ENCODE measurements at places on chromosomes 4 and X.

- DNase-seq, result no peak
Observed at GRCh38 chr4:76831711-76832373, 66.1 kb downstream of the SOWAHB start.

DNA sequence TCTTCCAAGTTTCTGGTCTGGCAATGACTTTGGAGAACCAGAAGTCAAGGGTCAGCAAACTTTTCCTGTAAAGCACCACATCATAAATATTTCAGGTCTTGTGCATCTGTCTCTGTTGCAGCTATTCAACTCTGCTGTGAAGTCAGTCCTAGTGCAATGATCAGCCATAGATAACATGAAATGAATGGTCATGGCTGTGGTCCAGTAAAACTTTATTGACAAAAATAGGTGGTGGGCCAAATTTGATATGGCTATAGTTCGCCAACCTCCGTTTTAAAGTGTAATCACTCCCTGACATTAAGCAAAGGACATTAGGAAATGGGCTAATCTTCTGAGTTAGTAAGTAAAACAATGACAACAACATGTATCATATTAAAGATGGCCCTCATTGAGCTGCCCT, 20.8 kb upstream of the SEL1L3 start:
- DNase-seq, result no peak

DNA sequence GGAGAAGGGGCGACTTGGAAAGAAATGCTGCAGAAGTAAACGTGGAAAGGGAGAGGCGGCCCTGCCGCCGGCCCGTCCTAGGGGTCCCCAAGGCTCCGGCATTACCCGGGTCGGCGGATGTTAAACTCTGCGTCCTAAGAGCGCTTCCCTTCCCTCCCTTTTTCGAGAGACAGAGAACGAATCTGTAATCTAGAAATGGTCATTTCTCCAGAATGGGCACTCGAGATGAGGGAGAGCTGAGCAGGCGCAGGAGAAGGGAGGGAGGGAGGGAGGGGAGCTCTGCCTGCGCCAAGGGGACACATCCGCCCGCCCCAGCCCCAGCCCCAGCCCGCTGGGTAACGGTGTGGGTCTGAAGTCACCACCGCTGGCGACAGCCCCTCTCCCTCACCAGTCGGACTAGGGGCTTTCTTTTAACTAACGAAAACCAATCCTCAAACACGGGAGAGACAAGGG, 1.7 kb downstream of the HCFC1 start:
- DNase-seq, result no peak

GRCh38 chr4:144681806-144682205, 35.9 kb downstream of the HHIP start:
- DNase-seq, result no peak

- DNase-seq, result no peak
Observed at GRCh38 chr4:147913137-147913536, 181.2 kb downstream of the ARHGAP10 start.

DNA sequence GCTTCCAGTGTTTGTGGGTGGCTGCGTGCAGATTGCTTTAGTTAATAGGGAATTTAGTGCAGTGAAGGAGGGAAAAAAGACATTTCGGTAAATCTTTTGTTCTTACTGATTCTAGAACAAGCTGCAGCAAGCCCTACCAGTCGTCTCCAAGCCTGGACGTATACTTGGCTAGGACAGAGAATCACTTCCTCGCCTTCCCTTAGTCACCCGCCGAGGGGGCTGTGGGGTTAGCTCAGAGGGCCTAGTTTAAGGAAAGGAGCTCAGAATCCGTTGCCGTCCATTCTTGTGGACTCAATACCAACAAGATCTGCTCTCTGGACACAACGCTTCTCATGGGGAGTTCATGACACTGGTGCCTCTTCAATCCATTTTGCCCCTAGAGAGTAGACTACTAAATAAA, 36.3 kb upstream of the FAT1 start:
- DNase-seq, result no peak

- DNase-seq, result no peak
Observed at GRCh38 chrX:129777218-129778030, 2.3 kb upstream of the SASH3 start.

- no peak for DNase-seq
Observed at GRCh38 chr4:5212255-5213013, 161.2 kb downstream of the STK32B start.

- no peak for DNase-seq
Observed at GRCh38 chr4:111930659-111931058, 214.6 kb upstream of the FAM241A start.

DNA sequence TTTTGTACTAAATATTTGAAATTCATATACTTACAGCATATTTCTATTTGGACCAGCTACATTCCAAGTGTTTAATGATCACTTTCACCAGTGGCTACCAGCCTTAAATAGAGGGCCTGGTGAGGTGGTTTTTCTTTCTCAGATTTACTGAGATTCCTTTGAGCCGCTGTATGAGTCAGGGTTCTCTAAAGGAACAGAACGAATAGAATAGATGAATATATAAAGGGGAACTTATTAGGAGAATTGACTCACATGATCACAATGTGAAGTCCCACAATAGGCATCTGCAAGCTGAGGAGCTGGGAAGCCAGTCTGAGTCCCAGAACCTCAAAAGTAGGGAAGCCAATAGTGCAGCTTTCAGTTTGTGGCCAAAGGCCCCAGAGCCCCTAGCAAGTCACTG, 146.2 kb upstream of the TLL1 start:
- DNase-seq, result no peak

GRCh38 chrX:30814978-30815377, 74.1 kb downstream of the TAB3 start:
- DNase-seq, result no peak

- DNase-seq, result no peak
Observed at GRCh38 chr4:146073517-146073916, 102.0 kb upstream of the LSM6 start.

DNA sequence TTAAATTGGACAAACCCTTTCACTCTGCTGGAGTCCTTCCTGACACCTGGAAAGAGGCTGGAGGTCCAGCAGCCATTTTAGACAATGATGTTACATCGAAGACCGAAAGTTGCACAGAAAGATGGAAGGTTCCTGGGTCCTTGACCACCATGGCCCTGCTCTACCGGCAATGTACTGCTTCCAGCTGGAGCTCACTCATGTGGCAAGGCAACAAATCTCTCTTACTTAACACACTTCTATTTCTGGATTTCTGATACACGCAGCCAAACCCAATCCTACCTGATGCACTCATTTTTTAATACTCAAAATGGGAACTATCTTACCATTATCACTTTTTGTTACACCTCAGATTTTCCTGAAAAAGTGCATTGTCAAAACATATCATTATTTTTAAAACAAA, 33.1 kb downstream of the DMD start:
- DNase-seq, result no peak

GRCh38 chr4:2277956-2278355, 16.0 kb upstream of the MXD4 start:
- DNase-seq, result no peak

DNA sequence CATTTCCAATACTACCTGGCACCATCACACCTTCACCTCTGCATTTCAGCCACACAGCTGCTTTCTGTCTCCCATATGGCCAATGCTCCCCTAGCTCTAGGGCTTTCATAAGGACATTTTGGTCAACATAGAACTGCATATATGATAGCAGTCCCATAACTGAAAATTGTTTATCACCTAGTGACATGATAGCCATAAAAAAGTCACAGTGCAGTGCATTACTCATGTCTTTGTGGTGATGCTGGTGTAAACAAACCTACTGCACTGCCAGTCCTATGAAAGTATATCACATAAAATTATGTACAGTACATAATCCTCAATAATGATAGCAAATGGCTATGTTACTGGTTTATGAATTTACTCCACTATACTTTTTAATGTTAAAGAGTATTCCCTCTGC, 221.0 kb downstream of the NAF1 start:
- no peak for DNase-seq

GRCh38 chr4:41360214-41360920, 103.6 kb downstream of the UCHL1 start:
- peak; percentile 70 for DNase-seq

DNA sequence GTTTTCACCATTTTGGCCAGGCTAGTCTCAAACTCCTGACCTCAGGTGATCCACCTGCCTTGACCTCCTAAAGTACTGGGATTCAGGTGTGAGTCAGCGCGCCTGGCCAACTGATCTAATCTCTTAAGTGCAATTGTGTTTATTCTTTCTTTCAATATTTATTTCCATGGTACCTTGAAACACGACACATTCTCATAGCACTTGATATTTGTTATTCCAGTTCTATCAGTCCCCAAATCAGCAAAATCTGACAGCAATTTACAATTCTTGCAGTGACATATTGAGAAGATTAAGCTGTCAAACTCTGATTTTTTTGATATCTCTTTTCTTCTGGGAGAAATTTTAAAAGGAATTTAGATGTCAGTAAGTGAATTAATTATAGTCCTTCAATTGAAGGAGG, 218.1 kb upstream of the FAT4 start:
- DNase-seq, result no peak

- no peak for DNase-seq
Observed at GRCh38 chr4:40194602-40195161, 2.1 kb upstream of the RHOH start.

DNA sequence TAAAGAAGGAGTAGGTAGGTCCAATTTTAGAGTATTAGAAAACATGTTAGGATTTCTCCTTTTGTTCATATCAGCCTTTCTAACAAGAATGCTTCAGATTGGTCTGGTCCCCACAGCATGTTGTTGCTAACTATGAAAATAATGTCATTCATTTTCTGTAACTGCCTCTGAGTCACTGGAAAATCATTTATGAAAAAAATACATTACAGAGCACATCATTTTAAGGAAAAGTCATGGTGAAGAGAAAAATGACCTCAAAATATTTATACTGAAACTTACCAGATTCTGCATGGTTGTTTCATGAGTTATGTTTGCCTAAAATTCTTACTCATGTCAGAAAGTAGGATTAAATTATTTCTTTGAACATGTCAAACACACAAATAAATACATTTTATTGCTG, 35.2 kb downstream of the DTHD1 start:
- DNase-seq, result no peak

DNA sequence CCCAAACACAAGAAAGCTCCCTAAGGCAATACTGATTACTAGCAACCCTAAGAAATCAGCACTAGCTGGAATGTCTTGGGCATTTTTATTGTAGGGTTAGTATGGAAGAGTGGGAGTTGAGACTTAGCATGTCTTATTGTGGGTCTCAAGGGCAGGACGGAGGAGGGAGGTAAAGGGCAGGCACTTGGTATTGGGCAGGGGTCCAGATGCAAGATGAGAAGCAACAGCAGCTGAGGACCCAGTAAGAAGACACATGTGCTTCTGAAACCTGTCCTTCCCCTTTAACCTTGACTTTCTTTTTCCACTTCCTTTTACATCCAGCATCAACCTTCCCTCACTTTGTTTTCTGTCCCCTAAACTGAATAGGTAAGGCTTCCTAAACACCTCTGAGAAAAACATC, 37.4 kb downstream of the LARP7 start:
- no peak for DNase-seq

DNA sequence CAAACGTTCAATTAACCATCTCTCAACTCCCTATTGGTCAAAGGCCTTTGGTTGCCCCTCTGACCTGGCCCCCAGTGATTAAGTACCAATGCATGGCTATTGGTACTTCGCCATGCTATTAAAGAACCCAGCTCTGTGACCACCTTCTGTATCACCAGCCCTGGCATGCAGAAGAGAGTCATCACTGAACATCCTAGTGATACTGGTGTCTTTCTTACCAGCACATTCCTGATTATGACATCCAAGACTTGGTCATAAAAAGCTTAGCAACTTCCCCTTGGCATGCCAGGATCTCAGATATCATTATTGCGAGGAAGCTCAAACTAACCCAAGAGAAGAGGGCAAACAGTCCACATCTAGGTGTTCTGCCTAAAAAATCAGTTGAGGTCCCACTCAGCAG, 122.3 kb upstream of the OTUD4 start:
- no peak for DNase-seq

DNA sequence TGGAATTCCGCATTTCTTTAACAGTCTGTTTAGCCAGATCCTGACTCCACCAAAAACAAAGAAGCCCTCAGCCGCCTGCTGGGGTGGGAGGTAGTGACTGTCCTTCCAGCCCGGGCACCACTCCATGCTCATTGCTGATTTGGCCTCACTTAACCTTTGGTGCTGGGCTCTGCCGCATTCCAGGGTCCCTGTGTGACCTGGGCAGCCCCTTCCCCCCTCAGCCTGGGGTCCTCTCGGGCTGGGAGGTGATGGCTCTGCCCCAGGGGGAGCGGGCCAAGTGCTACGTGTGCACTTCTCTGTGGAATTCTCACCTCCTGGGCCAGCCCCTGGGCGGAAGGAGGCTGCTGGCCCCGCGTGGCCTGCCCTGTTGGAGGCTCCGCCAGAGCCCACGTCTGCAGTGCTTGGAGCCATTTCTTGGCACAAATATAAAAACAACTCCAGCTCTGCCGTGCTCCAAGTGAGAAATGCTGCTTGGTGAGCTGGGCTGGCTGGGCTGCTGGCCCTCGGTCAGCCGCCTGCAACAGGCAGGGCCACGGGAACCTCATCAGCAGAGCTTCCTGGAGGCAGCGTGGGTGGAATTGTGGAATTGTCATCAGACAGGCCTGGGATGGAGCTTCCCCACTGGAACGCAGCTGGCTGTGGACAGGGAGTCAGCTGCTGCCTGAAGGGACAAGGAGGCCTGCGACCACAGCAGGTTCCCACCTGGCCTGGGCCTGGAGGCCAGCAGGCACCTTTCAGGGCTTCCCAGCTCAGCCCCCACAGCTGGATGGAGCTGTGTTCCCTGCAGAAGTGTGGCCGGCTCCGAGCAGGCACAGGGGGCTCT, 66.0 kb downstream of the TRMT44 start:
- DNase-seq, result no peak

- peak; percentile 4 for DNase-seq
Observed at GRCh38 chrX:110317061-110317819, 645 bp downstream of the AMMECR1 start.

GRCh38 chrX:67555578-67556203, 11.9 kb downstream of the AR start:
- peak; percentile 29 for DNase-seq

DNA sequence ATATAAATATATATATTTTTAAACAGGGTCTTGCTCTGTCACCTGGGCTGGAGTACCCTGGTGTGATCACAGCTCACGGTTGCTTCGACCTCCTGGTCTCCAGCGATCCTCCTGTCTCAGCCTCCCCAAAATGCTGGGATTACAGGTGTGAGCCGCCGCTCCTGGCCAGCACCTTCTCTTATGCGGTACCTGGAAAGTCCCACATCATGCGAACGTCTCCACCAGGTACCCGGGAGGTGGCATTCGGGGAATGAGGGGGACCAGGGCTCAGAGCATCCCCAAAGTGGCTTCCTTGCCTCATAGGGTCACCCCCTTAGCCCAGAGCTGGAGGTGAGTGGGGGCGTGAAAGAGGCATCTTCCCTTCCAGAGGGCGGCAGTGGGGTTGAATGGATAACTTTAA, 84.0 kb upstream of the PPP2R3B start:
- no peak for DNase-seq

- no peak for DNase-seq
Observed at GRCh38 chr4:2510351-2511259, 25.8 kb upstream of the FAM193A start.

- DNase-seq, result no peak
Observed at GRCh38 chr4:121873604-121874003, 3.3 kb upstream of the BBS7 start.

- no peak for DNase-seq
Observed at GRCh38 chr4:47213971-47214370, 182.6 kb downstream of the GABRB1 start.
